ENCODE measurements at places on chromosomes 1 and 21. TPM values are rescaled to one million over a fixed set of nuclear protein-coding genes. Genes with fewer than 3 reads are reported as not detected.

ASTN1 gene
- total RNA-seq = 0.24 TPM

RGS13 gene
- total RNA-seq = 0.28 TPM

CD5L gene
- 1.2 TPM for total RNA-seq

RNU1-1 gene
- 17,380 TPM for total RNA-seq

WNT3A gene
- not detected for total RNA-seq

CDKN2C gene
- total RNA-seq = 34.3 TPM

TRIM46 gene
- total RNA-seq = 1.9 TPM

ZSWIM5 gene
- 0.24 TPM for total RNA-seq

NOL9 gene
- total RNA-seq = 11.1 TPM

SLAMF7 gene
- total RNA-seq = 6.4 TPM

NUDT4B gene
- total RNA-seq = 0.76 TPM

TMOD4 gene
- 0.38 TPM for total RNA-seq

APCS gene
- total RNA-seq = 0.05 TPM

RIIAD1 gene
- not detected for total RNA-seq

CACNA1S gene
- total RNA-seq = 0.09 TPM

S100A7A gene
- not detected for total RNA-seq

OLFML3 gene
- 16.3 TPM for total RNA-seq

NR5A2 gene
- total RNA-seq = 0.76 TPM

LHX4 gene
- total RNA-seq = 0.05 TPM

MED8 gene
- total RNA-seq = 25.2 TPM

LRRC3 gene
- 0.24 TPM for total RNA-seq

COL24A1 gene
- total RNA-seq = 0.33 TPM

GSTM1 gene
- 12.9 TPM for total RNA-seq

BRINP2 gene
- 0.09 TPM for total RNA-seq
